ENCODE measurements at places on chromosomes 1 and 21.

- DNase-seq, result no peak
Observed at GRCh38 chr1:22388671-22389450, 62.8 kb upstream of the ZBTB40 start.

GRCh38 chr1:44419901-44420300 lies 14.8 kb downstream of the RNF220 start:
- DNase-seq, result no peak

- DNase-seq, result peak; percentile 54
Observed at GRCh38 chr1:234602334-234603220, 7.4 kb downstream of the IRF2BP2 start.

DNA sequence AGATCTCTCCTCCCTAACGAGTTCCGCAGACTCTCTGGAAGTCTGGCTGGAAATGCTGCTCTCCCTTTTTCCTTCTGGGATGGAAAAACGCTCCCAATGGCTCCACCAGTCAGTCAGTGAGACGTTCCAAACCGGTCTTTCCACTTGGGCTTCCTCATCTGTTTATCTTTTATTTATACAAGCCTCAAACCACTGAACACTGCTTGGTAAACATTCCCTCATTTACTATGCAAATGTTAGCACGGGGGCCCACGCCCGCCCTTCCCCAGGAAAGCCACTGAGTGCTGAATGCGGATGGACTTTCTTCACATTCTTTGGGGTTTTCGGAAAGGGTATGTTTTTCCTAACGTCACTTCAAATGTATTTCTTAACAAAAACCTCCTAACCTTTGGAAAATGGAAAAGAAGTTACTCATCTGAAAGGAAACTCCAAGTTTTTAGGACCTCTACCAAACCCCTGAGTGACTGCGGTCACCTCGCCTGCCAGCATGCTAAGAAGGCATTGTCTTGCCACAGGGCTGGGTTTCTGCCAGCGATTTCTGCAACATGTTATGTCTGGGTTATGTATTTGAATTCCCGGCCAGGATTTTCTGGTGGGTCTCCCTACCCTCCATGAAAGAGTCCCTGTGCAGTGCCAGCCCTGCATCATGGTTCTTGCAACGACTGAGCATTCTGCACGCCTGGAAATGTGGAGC lies 14.0 kb upstream of the UMODL1 start:
- no peak for DNase-seq

- DNase-seq, result no peak
Observed at GRCh38 chr1:111843177-111843576, 87.5 kb downstream of the DDX20 start.

DNA sequence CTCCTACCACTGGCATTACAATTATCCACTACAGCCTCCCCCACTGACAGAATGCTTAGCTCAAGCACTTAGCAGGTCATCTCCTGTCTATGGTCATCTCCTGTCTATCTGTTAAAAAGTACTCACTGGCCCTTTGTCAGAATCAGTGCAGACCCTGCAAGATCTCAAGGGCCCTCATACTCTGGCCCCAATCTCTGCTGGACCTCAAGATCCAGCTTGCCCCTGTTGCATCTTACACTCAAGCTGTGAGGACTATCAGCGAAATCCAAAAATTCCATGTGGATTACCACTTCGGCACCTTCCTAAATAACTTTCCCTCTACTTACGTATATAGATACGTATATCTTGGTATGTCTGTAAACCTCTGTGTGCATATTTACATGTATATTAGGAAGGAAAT lies 101.6 kb downstream of the VAV3 start:
- no peak for DNase-seq

- DNase-seq, result no peak
Observed at GRCh38 chr1:209260136-209260535, 323.4 kb upstream of the CAMK1G start.

- no peak for DNase-seq
Observed at GRCh38 chr1:8239306-8240023, 78.4 kb upstream of the SLC45A1 start.

DNA sequence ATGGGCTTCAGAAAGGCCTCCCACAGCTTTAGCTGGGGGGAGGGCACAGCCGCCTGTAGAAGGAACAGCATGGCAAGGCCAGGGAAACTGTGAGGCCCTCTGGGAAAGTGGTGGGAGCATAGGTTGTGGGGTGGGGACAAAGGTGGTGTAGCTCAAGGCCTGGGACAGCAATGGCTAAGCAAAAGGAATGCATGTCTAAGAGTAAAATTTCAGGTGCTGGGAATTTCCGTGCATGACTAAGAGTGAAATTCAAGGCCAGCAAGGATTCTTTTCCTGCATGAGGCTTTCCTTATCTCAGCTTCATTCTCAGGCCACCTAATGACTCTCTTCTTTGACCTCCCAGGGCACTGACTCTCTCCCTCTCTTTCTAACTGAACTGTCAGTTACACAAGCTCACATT lies 86.5 kb upstream of the WNT4 start:
- no peak for DNase-seq

DNA sequence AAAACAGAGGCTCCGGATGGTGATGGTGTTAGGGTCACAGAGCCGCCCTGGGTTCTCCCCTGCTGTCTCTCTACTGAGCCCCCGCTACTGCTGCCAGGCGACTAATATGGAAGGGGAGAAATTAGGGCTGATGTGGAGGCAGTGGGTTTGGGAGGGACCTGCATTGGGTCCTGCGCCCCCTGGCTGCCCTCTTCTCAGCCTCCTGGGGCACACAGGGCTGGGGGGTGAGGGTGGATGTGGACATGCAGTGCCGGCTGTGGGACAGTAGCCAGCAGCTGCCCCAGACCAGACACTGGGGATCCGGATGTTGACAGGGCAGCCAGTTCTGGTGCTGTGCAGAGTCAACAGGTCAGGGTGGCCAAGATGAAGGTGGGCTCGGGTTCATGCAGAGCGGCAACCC lies 1.5 kb upstream of the CLCNKB start:
- no peak for DNase-seq

DNA sequence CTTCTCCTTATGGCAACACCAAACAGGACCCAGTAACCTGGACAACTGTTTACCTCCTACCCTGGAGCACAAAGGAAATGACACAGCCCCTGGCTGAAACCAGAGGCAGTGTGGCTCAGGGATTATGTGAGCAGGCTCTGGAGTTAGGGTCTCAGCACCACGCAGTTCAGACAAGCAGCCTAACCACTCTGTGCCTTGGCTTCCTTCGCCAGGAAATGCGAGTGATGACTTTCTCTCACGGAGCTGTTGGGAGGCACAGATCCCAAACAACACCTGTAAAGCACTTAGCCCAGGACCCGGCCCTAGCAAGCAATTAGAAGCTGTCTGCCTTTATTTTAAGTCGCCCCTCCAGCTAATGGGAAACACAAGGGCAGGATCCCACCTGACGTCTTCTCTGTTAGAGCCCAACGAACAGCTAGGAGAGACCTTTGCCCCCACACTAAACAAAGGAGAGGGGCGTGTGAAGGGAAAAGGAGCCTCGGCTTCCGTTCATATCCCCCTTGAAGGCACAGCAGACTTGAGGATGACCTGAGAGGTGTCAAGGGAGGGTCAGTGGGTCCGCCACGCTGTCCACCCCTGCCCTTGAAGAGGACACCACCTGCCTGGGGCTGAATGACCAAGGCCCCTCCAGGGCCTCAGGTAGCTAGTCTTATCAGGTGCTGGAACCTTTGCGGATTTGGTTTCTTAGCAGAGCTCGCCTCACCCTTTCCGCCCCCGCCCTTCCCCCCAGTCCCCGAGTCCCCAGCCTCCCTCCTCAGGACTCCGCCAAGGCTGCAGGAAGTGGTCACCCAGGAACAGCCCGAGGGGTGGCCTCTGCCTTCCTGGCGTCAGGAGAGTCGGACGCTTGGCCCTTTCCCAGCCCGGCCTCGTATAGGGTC lies 860 bp downstream of the TMEM63A start:
- DNase-seq, result peak; percentile 24

DNA sequence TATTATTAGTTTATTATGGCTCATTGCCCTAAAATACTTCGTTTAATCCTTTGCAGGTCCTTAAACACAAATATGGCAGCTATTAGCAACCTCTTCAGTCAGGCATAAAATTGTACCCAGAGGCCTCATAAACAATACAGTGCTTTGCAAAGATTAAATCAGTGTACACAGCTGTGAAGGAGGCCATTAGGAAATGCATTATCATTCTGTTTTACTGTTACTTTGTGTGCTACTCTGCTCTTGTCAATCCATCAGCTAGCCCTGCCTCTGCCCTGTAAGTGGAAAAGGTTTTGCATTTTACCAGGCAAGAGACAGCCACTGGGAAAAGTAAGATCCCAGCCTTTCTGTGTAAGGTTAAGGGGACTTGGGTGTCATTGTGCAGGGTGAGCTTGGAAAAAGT lies 415.7 kb upstream of the DAB1 start:
- no peak for DNase-seq

- no peak for DNase-seq
Observed at GRCh38 chr1:172517081-172517480, 15.9 kb upstream of the SUCO start.

DNA sequence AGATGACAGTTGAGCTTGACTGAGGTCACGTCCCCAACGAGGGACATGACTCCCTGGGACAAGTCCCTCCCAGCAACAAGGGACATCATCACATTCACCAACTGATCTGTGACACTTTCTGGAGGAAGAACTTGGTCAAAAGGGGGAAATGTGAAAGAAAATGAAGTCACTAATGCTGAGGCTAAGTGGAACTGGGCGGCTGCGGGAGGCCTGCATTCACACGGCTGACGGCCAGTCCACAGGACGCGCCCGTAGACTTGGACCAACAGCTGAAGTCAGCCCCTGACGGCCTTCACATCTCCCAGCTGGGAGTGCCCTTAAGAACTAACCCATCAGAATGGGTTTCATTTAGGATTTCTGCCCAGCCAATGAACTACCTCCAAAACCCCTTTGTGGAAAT lies 26.6 kb downstream of the POFUT2 start:
- DNase-seq, result no peak

- DNase-seq, result peak; percentile 16
Observed at GRCh38 chr1:74964508-74965102, 169.6 kb upstream of the LHX8 start.

DNA sequence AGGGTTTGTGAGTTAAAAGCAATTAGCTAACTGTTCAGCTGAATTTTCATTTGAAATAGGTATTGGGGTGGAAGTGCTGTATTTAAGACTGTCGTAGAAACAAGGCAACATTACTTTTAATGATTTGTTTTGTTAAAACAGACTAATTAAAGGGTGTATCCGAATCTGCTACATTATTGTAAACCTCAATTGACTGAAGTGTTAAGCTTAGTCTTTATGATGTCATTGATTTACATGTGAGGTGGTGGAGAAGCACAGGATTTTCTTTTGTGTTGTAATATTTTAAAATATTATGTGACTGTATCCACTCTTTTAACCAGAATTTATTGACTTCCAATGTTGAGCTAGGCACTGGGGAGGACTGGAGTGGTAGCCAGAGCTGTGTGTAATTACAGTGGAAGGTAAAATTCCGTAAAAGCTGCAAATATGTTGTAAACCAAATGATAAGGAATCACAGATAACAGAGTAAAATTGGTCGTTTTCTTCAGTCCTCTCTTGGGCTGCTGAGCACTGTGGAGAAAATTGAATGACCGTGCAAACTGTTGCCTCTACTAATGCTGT lies 1.6 kb downstream of the HOOK1 start:
- DNase-seq, result no peak

DNA sequence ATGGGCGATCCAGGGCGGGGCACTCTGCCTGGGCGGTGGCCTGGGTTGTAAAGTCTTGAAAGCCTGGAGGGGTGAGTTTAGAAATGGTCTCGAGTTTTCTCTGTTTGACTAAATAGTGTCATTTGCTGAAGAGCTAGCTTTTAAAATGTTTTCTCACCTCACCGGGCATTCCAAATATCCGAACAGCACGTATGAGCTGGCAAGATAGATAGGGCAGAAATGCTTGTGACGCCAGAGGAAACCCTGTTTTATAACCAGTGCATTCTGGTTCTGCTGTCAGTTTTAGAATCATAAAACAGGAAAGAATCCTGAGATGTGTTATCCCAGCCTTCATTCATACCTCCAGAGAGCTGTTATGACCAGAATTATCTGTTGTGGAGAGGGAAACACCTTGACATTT lies 725 bp downstream of the RTCA start:
- no peak for DNase-seq

DNA sequence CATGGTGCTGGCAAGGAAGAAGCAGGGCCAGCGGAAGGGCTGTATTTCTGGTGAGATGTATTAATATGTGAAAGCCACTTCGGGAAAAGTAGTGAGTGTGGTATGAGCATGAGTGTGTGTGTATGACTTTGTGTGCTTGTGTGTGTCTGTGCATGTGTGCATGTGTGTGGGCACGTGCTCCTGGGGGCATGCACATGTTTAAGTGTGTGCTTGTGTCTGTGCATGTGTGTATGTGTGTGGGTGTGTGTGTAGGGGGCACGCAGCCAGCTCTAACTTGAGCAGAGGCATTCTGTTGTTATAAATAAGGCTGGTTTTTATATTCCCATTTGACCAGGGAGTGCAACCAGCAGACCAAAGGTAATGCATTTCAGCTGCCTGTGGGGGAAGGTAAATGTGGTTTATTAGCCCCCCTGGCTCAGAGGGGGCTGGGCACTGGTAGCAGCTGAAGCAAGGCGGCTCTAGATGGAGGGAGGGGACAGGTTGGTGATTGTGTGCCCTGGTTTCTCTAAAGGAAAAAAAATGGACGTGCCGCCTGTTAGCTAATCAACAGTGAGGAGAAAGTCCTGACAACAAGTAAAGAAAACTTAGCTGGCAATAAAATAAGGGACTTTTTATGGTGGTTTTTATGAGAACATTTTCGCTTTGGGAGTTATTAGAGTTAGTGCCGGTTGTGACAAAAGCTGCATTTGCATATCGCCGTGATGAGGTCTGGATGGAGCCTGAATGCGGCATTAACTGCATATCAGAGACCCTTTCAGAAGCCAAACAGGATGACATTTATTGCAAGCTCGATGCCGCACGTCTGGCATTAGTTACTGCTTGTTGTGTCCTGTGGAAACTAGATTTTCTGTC lies 180.1 kb downstream of the CAMTA1 start:
- DNase-seq, result no peak

- peak; percentile 86 for DNase-seq
Observed at GRCh38 chr1:156445789-156446263, 54.7 kb downstream of the MEF2D start.

- DNase-seq, result no peak
Observed at GRCh38 chr1:114318961-114319360, 165.3 kb upstream of the SYT6 start.

GRCh38 chr1:227273557-227273956 lies 44.7 kb downstream of the CDC42BPA start:
- DNase-seq, result no peak

- no peak for DNase-seq
Observed at GRCh38 chr1:246760422-246761347, 36.5 kb downstream of the SCCPDH start.

GRCh38 chr1:10325521-10325920 lies 73.3 kb upstream of the PGD start:
- DNase-seq, result no peak
